Stimulated activated CD4-positive, alpha-beta T cell treated with anti-CD3 and anti-CD28 coated beads, TNF-alpha, amount 100 ng/mL, for 1 hour (primary cell): ENCODE measurements at places on chromosomes 5 and 9.

GRCh38 chr5:58499941-58500340 is 8.7 kb downstream of the GAPT start:
- DNase-seq, result no peak

DNA sequence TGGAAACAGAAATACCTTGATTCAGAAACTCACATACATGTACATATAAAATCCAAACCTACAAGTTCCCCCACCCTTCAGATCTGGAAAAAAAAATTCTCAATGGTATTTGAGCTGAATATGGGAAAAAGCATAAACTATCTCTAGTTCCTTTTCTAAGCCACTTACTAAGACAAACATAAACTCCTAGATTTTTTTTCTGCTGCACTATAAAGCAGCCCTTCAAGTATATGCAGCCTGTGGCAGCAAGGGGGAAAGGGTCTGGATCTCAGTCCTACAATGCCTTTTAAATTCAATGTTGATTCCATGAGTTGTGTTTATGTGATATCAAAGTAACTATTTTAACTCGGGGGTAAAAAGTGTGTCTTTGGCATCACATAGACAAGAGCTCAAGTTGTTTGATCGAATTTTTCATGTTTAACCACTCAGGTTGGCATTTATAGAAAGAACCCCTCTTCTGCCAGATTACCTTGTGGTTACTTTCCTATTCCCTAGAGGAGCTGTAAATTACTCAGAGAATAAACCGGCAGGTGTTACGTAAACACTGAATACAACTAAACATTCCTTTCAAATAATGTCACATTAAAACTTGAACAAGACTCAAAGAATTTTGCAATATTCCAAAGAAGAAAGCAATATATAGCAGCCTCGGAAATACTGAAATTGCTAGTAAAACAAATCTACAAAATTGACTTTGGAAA is 91.8 kb upstream of the FER start:
- DNase-seq, result no peak

- no peak for DNase-seq
Observed at GRCh38 chr5:143596824-143597223, 193.3 kb upstream of the NR3C1 start.

DNA sequence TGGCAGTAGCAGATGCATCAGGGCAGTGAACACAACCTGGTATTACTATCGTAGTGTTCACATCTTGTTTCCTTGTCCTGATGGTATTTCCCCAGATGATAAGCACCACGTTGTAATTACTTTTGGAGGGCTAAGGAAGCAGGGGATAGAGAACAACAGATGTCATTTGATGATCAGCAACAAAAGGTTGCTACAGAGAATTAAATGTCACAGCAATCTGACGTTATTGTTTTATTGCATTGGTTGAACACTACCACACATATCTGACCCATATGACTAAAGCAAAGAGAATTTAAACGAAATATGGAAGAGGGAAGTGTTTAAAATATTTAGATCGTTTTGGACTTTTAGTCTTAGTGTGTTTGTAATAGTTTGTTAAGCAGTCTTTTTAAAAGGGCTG is 408.3 kb downstream of the SH3GL2 start:
- no peak for DNase-seq

GRCh38 chr9:37859043-37859442 is 44.9 kb downstream of the SLC25A51 start:
- DNase-seq, result no peak

DNA sequence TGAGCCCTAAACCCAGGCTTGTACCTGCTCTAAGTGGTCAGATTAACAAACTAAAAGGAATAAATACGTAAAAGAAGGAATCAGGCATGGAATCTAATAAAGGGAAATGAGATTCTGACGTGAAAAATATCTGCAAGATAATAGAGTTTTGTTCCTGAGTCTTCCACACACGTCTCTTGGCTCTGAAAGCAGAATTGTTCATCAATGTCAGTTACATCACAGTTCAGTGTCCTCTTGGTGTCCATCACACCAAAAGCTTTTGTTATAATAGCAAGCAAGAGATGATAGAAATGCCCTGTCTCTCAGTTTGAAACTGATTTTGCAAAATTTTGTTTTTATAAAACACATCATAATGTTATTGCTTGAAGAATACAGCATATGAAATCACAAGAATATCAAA is 34.7 kb upstream of the NMUR2 start:
- no peak for DNase-seq

- no peak for DNase-seq
Observed at GRCh38 chr5:89313804-89314588, 431.0 kb upstream of the MEF2C start.

- DNase-seq, result no peak
Observed at GRCh38 chr5:150700246-150700593, 642 bp downstream of the RBM22 start.

GRCh38 chr5:142795251-142795650 is 25.1 kb downstream of the ARHGAP26 start:
- DNase-seq, result no peak

DNA sequence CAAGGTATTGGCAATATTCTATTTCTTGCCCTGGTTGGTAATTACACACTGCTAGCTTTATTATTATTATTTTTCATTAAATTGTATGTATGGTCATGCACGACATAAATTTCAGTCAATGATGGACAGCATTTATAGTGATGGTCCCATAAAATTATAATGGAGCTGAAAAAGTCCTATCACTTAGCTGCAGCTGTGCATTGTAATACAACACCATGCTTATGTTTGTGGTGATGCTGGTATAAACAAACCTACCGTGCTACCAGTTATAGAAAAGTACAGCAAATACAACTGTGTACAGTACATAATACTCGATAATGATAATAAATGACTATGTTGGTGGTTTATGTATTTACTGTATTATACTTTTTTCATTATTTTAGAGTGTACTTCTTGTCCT is 65.5 kb downstream of the NR3C1 start:
- DNase-seq, result no peak

- DNase-seq, result no peak
Observed at GRCh38 chr9:112009656-112010055, 113.0 kb downstream of the UGCG start.

- DNase-seq, result no peak
Observed at GRCh38 chr9:69981686-69982445, 61.8 kb upstream of the MAMDC2 start.

DNA sequence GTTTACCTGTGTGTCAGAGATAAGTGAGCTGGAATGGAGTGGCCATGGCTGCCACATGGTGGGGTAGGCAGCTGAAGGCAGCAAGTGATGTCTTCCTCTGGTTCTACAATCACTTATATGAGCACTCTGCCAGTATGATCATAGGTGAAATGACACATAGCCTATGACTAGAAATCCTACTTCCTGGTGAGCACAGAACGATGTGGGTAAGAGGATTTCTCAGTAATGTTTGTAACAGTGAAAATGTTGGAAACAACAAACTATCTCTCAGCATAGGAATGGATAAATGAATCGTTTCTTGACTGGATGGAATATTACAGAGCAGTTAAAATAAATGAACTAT is 187.0 kb upstream of the S1PR3 start:
- DNase-seq, result no peak

GRCh38 chr5:131254741-131255140 is 9.1 kb upstream of the CDC42SE2 start:
- DNase-seq, result no peak

GRCh38 chr9:20309124-20309523 is 313.2 kb downstream of the MLLT3 start:
- DNase-seq, result no peak

DNA sequence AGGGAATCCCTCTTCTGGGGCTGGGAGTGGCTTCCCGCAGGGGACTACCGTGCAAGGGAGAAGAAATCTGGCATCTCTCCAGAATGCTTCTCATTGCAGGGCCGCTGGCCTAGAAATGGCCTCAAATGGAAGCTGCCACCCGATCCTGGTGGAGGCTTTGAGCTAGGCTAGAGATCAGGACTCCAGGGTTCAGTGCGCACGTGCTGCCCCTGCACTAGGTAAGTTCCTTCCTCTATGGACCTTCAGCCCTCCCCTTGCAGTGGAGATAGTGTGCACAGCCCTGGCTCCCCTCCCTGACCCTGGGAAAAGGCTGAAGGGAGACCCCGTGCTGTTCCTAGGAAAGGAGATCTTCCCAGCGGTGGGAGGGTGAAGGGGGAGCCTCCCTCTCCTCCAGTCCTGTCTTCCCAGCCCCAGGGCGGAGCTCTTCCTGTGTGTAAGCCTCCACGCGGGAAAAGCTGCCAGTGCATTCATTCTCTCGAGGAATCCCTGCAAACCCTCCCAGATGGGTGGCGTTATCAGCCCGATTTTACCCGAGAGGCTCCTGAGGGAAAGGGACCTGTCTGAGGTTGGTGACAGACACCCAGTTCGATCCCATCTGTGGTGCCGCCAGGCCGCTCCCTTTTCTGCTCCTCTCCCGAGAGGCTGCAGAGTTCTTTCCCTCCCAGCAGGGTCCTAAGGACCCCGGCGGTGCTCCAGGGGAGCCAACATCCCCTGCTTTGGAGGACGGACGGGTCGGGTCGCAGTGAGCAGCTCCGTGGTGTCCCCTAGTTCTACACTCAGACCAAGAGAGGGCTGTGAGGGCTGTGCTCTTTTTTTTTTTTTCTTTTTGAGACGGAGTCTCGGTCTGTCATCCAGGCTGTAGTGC is 1.4 kb upstream of the CERCAM start:
- no peak for DNase-seq

- peak; percentile 13 for DNase-seq
Observed at GRCh38 chr9:84315278-84315877, 25.2 kb downstream of the SLC28A3 start.

- no peak for DNase-seq
Observed at GRCh38 chr9:136576269-136576626, 30.4 kb upstream of the NOTCH1 start.

DNA sequence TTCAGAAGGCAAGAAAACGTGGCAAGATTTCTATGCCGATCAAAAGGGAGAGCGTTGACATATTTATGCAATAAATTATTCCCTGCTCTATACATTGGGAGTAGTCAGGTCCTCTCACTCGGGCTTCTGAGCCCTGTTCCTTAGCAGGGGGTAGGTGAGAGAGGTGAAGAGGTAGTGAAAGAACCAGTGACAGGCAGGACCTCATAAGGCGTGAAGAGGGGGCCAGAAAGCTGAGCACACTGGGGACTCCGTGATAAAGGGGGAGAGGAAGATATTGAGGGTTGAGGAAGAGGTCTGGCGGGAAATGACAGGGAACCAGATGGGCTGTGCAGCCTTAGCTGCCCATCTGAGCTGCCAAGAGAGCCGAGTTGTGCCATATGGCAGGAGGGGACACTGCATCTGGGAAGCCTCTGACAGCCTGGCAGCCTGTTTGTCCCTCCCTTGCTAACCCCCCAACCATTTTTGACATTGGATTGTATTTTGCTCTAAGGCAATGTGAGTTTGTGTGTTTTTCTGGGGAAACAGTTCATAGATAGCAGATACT is 782 bp upstream of the CDC20B start:
- DNase-seq, result no peak

DNA sequence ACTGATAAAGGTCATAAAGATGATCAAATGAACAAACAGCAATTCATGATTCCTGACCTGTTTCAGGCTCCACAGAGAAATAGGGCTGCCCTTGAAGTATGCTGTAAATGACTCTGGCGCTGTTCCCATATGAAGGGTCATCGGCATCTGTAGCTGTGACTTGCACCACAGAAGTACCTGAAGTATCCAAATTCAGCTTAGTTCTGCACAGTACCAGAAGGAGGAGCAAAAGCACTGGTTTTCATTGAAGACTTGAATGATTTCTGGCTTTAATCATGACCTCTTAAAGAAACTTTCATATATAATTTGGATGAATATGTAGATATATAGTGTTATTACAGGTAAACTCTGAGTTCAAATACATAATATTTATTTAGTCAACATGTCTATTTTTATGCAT is 109.1 kb downstream of the CDH10 start:
- DNase-seq, result no peak

DNA sequence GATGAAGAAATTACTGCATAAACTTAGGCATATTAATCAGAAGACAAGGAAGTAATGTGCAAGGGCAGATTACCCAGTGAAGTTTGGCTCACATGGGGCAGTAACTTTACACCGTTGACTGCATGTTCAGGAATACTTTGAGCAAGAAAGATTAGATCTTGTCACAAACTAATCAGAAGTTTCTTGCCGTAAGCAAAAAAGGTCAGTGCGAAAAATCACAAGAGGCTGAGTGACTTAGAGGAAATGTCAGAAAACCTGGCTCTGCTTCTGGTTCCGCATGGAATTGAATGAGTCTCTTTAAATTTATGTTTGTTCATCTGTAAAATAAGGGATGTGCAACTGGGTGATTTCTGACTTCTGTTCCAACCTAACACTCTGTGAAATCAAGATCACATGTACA is 64.4 kb downstream of the PARP8 start:
- DNase-seq, result no peak

DNA sequence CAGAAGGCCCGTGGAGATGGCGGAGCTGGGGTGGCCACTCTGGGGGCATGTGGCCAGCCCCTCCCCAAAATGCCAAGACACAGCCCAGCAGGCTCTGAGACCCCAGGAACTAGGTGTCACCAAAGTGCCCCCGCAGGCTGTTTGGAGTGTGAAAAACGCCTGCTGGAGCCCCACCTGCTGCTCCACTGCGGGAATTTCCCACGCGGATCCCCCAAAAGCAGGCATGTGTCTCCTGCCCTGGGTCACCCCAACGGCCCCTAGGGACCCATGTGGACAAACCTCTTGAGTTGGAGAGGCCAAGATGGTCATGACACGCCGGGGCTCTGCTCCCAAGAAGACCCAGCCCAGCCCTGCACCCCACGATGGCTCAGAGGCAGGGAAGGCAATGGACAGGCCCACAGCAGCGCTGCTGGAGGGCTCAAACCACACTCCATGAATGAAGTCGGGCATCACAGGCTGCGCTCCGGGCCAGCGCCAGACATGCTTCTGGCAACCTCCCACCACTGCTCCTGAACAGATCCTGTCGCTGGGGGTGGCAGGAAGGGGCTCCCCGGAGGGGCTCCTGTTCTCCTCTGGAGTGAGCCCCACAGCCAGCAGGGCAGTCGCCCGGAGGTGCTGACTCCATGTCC is 15.3 kb downstream of the NOTCH1 start:
- no peak for DNase-seq

GRCh38 chr9:127463382-127463781 is 12.1 kb downstream of the LRSAM1 start:
- DNase-seq, result no peak

DNA sequence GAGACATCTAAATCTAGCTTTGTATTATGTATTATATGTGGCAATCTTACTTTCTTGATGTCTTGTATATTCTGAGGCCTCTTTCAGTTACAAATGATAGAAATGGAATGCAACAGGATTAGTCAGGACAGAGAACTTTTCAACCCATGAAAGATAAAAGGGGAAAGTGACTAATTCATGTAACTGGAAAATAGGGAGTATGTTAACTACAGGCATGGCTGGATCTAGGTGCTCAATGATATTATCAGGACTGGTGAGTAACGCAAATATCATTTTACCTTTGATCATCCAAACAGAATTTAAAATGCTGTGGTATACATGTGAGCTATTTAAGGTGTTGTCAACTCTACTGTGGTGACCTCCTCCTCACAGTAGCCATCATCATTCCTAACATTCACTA is 215.7 kb upstream of the GLRA1 start:
- DNase-seq, result no peak

DNA sequence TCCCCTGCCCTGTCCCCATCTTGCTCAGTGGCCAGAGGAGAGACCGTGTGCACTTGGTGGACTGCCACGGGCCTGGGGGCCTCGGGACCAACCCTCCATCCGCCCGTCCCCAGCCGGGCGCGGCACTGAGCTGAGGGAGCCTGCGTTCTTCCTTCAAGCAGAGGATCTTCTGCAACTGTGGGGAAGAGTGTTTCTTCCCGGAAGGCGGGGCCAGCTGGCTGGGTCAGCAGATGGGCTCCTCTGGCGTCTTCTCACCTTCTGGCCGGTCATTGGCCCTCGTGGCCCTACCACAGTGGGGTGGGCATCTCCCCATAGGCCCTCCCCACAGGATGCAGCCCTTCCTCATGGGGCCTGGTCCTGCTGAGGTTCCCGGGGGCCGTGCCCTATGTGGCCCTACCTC is 17.4 kb downstream of the RXRA start:
- no peak for DNase-seq
